Right renal pelvis (tissue), 4 donors: ENCODE measurements at places on chromosomes 6 and 20.

DNA sequence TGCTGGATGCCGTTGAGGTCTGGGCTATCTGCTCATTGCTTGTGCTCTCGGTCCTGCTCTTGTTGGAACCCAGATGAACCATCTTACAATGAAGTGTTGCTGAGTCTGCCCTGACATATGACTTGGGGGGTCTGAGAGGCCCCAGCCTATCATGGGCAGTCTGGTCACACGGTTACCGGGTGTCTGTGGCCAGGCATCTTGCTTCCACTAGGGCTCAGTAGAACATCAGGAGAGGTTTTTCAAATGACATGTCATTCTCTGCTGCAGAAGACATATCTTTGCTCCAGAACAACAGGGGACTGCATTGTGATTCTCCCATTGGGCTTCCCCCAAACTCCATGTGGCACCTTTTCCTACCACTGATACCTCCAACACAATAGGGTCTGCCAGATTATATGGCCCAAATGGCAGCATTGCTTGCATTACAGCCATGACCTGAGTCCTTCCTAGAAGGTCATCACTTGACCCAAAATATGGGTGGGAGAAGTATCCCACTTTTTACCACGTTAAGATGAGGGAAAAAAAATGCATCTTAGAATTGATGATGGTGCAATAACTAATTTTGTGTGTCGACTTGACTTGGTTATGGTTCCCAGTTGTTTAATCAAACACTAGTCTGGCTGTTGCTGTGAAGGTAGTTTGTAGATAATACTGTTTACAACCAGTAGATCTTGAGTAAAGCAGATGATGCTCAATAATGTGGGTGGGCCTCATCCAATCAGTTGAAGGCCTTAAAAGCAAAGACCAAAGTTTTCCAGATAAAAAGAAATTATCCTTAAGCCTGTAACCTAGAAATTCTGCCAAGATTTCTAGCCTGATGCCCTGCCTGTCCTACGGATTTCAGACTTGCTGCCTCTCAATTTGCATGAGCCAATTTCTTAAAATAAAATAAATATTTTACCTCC, 241.0 kb downstream of the QKI start:
- DNase-seq, result no peak

GRCh38 chr6:51199105-51199552, 380.5 kb downstream of the TFAP2B start:
- no peak for DNase-seq

GRCh38 chr6:127367023-127367375, 23.6 kb upstream of the ECHDC1 start:
- no peak for DNase-seq

GRCh38 chr6:47080083-47080596, 38.0 kb upstream of the ADGRF1 start:
- DNase-seq, result no peak

GRCh38 chr6:154249499-154250298, 106.9 kb downstream of the IPCEF1 start:
- DNase-seq, result no peak

DNA sequence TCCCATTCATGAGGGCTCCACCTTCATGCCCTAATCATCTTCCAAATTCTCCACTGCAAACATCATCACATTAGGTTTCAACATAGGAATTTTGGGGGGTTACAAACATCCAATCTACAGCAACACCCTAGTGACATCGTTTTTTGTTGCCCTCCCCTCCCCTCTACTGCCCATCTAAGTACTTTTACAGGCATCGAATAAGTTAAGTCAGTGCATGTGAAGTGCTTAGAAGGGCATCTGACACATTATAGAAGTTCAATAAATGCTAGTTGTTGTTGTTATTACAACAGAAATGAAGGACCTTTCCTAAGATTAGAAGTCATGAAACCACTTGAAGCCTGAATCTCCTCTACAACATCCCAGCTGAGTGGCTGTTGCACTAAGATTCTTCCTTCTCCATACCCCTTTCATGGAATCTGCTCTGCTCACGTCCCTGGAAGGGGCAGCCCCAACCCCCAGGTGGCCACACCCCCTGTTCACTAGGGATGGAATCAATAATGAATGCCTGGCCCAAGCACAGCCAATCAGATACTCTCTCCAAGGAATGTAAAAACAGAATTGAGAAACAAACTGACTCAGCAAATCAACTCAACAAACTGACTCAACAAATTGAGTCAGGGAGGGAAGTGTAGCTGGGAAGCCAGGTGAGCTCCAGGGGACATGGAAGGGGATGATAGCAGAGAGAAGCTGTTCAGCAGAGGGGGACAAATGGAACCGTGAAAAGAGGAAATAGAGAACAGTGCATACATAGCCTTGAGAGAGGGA, 3.9 kb upstream of the LRP11 start:
- no peak for DNase-seq

DNA sequence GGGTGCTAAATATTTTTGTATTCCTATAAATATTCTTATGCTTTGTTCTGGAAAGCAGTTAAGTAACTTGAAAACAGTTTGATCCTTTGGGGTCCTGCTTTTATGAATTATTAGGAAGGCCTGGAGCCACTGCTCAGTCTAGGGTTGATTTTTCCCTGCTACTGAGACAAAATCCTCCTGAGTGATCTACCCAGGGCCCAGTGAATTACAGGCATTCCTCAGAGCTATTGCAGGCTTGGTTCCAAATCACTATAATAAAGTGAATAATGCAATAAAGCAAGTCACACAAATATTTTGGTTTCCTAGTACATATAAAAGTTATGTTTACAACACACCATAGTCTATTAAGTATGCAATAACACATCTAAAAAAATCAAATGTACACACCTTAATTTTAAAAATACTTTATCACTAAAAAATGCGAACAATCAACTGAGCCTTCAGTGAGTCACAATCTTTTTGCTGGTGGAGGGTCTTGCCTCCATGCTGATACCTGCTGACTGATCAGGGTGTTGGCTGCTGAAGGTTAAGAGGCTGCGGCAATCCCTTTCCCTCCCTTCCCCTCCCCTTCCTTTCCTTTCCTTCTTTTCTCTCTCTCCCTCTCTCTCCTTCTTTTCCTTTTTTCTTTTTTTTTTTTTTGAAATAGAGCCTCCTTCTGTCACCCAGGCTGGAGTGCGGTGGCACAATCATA, 43.0 kb downstream of the DNAAF9 start:
- no peak for DNase-seq

DNA sequence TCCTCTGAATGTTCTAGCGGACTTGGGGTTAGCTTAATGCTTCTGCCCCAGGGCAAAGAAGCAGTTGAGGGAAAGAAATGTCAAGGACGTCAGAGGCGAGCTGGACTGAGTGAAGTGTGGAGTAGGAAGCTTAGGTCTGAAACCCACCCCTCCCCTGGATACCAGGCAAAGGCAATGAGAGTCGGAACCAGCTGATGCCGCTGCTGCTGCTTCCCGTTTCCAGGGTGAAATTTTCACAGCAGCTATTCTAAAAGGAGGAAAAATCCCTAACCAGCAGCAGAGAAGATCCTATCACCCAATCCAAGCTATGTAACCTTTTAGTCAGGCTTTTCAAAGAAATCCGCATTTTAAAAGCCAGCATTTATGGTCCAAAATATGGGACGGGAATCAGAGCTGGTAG, 564.3 kb downstream of the LMBRD1 start:
- DNase-seq, result no peak

GRCh38 chr6:44630125-44631028, 242.9 kb downstream of the CDC5L start:
- no peak for DNase-seq

- no peak for DNase-seq
These were observed 447.5 kb upstream of the HSF2 start for GRCh38 chr6:121951918-121952379.

DNA sequence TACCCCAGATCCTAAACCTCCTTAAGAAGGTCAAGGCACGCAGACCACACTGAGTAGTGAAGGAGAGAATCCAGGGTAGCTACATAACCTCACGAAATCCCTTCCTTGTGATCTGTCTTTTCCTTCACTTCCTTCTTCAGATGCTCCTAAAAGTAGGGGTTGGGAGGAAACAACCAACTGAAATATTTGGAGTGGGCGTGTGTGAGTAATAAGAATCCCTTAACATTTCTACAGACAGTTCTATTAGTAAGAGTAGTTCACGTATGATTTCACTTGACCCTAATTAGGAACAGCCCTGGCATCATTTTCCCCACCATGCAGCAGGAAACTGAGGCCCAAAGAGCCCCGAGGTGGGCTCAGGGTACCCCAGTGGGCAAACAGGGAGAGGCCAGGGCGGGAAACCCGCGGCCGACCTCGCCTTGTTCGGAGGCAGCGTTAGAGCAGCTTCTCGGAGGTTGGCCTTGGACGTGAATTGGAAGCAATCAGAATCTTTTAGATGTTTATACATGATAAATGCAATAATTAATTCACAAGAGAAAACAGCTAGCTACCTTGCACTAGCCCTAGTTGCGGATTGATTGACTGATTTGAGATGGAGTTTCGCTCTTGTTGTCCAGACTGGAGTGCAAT, 859 bp upstream of the RAE1 start:
- DNase-seq, result no peak

- DNase-seq, result no peak
These were observed 19.2 kb downstream of the CAPN11 start for GRCh38 chr6:44177691-44178423.

DNA sequence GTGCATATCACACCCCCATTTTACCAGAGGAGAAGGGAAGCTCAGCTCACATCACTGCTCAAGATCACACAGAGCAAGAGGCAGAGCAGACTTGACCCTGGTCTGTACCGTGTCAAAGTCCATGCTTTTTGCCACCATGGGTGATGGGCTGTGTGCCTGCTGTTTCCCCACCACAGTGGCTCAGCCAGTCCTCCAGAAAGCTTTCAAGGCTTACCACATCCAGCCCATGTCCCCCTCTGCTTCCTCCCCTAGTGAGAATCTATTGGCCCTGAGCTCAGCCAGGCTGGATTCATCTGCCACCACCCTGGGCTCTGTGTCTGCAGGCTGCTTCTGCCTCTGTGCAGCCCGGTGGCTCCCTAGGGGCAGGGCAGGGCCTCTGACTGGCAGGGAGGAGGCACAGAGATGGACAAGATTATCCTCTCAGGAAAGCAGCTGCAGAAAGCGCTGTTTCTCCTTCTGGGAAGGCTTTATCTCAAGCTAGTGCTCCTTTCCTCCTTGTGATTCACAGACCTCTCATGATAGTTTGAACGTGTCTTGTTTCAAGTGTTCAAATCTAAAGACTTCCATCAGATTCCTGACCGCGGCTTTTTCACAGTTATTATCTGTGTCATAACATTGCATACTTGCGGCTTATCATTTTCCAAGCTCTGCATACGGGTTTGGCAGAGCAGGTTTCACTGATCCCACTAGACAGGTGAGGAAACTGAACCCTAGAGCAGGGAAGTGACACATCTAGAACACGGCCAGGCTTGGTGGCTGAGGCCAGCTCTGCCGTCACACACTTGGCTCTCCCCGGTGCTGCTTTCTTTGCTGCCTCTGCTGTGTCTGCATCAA, 37.4 kb downstream of the VEGFA start:
- no peak for DNase-seq

- DNase-seq, result no peak
These were observed 2.0 kb downstream of the FLOT1 start for GRCh38 chr6:30740540-30740870.
